ENCODE measurements at places on chromosomes 12 and 14.

DNA sequence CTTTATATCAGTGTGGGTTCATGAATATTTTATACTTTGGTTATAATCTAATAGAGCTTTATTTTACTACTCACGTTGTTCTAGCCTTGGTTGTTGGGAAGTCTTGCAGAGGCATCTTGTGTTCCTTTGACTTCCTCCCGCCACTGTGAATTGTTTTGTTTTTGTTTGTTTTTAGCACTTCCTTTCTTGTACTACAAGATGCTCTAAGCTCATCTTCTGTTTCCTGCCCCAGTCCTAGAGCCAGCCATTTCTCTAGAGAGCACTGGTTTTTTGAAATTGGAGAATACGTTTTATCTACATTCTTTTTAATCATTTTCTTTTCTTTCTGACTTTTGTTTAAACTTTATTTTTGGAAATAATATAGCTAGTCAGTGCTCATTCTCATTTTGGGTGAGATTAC is 15.9 kb upstream of the NUBPL start:
- DNase-seq = no peak

DNA sequence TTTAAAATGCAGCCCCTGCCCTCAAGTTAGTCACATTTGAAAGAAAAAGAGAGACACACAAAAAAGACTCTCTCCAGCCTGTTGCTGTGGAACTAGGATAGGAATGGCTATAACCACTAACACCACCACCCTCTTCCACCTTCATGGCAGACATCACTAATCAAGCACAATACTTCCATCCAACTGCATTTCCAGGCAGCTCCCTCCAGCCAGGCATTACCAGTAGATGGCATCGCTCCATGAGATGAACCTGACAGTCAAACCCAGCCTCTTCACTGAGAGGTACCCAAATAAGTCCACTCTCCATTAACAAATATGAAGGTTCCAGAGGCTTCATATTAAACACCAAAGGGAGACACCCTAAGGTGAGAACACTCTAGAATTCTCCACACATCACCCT is 24.4 kb downstream of the SLC8B1 start:
- no peak for DNase-seq

DNA sequence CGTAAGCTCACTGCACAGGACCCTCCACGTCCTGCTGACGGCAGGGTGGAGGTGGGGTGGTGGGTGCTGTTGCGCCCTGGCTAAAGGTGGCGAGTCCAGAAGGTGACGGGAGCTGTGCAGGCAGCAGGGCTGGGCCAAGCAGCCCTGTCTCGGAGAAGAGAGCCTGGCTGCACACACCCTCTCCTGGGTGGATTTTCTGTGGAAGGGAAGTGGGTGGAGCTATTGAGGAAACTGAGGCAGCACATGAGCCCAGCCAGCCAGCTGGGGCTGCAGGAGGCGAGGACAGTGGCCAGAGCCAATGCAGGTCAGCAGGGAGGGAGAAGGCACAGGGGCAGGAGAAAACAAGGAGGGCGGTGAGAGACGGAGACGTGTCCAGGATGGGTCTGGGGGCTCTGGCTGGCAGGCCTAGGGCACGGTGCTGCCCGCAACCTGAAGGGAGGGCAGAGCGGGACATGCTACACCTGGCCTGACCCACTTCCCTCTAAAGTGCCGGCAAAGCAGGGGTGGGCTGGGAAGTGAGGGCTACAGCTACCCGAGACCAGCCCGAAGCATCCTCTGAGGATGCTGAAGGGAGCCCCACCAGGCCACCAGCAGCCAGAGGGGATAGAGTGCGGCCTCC is 20.5 kb downstream of the BTBD6 start:
- DNase-seq = no peak

- no peak for DNase-seq
Measured at GRCh38 chr14:59131938-59132795, 56.3 kb upstream of the DAAM1 start.
